ENCODE measurements at places on chromosomes 4 and X. TPM values are rescaled to one million over a fixed set of nuclear protein-coding genes. Genes with fewer than 3 reads are reported as not detected.

Gene RAB41
- not detected for total RNA-seq

Gene CXCR3
- total RNA-seq: not detected

Gene CLDN34
- total RNA-seq: not detected

Gene SH3D19
- total RNA-seq: 18.4 TPM

Gene CTAG1A
- total RNA-seq: not detected

Gene NDP
- total RNA-seq: 0.87 TPM

All from uterine smooth muscle cell (primary cell).